ENCODE measurements at places on chromosomes 2 and 18.

DNA sequence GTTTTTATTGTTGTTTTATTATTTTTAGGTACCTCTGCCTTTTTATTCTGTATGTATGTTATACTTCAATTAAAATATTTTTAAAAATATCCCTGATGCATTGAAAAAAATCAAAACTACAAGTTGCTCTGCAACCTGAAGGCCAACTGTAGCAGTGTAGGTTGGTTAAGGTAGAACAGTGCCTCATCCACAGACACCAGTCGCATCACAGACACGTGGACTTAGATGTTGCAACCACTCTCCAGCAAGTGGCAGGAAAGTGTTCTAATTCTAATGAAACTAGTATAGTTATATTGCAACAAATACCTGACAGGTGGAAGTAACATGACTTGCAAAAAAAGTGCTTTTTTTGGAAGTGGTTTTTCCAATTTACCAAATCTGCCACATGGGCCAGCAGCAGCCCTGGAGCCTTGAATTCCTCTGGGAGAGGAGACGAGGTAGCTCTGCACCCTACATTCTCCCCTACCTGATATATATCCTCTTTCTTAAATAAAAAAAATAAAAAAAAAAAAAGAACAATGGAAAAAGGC lies 28.4 kb upstream of the SLC3A1 start:
- no peak for DNase-seq

GRCh38 chr2:29309090-29310029 lies 194.1 kb downstream of the CLIP4 start:
- peak; percentile 76 for DNase-seq

- DNase-seq: peak; percentile 45
These were observed 4.4 kb downstream of the ACTR2 start for GRCh38 chr2:65231892-65232477.

GRCh38 chr2:84713441-84713840 lies 167.4 kb downstream of the TRABD2A start:
- DNase-seq: no peak

- peak; percentile 37 for DNase-seq
These were observed 1167.9 kb downstream of the DSC3 start for GRCh38 chr18:29874519-29875098.

DNA sequence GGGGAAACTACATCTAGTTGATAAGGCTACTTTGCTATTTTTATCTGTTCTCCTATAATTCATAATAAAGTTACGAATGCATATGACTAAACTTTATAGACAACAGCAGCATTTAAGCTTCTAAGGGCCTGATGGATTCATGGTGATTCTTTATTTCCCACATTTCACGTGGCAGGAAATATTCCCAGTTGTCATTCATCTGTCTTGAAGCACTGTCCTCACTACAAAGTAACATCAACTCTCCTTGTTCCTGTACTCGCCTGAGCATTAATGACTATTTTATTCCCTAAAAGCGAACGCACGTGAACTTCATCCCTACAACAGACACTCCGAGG lies 2.6 kb downstream of the SATB2 start:
- no peak for DNase-seq

GRCh38 chr2:152453129-152453911 lies 118.3 kb downstream of the FMNL2 start:
- peak; percentile 60 for DNase-seq

DNA sequence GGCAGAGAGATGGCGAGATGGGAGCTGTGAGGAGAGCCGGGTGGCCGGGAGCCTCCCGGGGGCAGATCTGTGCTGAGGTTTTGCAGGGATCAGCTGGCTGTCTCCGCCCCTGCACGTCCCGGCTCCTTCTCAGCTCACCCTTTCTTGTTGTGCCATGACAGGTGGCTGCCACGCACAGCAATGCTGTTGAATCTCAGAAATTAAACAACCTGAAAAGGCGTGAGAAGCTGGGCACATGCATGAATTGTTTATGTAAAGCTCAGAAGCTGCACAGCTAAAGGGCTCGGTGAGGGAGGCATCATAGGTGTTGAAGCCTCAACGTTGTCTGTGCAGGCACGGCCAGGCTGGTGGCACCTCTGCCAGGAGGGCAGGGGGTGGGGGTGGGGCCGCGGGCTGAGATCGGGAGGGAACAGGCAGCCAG lies 858 bp upstream of the RTP5 start:
- no peak for DNase-seq

- DNase-seq: no peak
These were observed 108.1 kb downstream of the NUP35 start for GRCh38 chr2:183232161-183232865.

GRCh38 chr2:223270548-223270947 lies 218.6 kb downstream of the KCNE4 start:
- DNase-seq: no peak

DNA sequence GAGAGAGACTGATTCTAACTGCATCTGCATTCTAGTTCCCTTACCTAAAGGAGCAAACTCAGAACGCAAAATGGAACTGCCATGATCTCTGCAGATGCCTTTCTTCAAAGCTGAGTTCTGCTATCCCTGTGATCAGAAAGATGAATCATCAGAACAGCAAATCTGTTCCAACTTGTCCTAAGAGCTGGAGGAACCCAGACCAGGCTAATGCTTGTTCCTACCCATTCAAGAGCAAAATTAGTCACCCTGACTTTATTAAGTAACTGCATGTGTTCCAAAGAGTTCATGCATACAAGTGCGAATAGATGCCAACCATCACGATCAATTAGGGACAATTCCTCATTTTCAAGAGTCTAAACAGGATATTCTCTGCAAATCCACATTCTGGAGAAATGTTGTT lies 46.5 kb downstream of the MBP start:
- DNase-seq: peak; percentile 68

GRCh38 chr2:25341753-25342371 lies at the start of gene DNMT3A:
Gene DNMT3A, minus strand, starts transcription at chr2:25341925. Its CDS starts 27,941 bp downstream, at chr2:25313984.
- peak; percentile 92 for DNase-seq

All from astrocyte of the hippocampus (primary cell).